ENCODE measurements at places on chromosomes 3 and 15. TPM values are rescaled to one million over a fixed set of nuclear protein-coding genes. Genes with fewer than 3 reads are reported as not detected.

GRCh38 chr3:70981231-70981880 is 602.2 kb downstream of the FOXP1 start:
- no peak overlapping the region for H3K27ac ChIP-seq
- DNase-seq: no peak
- peaks cover 35% of the 10 kb centered on the region for H3K36me3 ChIP-seq

GRCh38 chr3:64921281-64922065 is 233.7 kb upstream of the ADAMTS9 start:
- DNase-seq: no peak
- H3K27me3 ChIP-seq: no peaks in the 10 kb centered on the region

DNA sequence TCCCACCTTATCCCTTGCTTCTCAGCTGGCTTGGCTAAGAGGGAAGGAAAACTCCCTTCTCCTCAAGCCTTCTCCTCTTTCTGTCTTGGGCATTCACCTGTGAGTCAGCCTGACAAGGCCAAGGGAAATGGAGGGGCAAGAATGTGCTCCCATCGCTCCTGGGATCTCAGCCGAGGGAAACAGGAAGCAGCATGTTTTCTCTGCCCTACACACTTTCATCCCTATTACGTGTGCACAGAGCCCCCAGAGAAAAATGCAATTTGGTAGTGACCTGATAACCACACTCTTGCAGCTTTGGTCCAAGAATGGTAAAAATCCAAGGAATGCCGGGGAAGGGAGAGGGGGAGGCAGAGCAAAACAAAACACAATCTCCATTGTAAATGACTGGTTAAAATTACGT is 32.9 kb upstream of the MTMR10 start:
- H3K27ac ChIP-seq: no peak overlapping the region
- no peak overlapping the region for H3K4me3 ChIP-seq
- no peaks in the 10 kb centered on the region for H3K27me3 ChIP-seq
- no peak for DNase-seq

GRCh38 chr3:146589899-146590508 is 15.1 kb downstream of the PLSCR5 start:
- no peak overlapping the region for H3K4me3 ChIP-seq
- H3K27me3 ChIP-seq: no peaks in the 10 kb centered on the region
- no peak overlapping the region for H3K27ac ChIP-seq
- no peak for DNase-seq
- no peaks in the 10 kb centered on the region for H3K4me1 ChIP-seq

GRCh38 chr3:71554649-71555048 is 28.9 kb downstream of the FOXP1 start:
- H3K27me3 ChIP-seq: no peaks in the 10 kb centered on the region
- H3K27ac ChIP-seq: no peak overlapping the region
- no peak for DNase-seq
- no peak overlapping the region for H3K4me3 ChIP-seq
- H3K4me1 ChIP-seq: no peaks in the 10 kb centered on the region

GRCh38 chr15:63077952-63078351 is 35.4 kb downstream of the TPM1 start:
- H3K4me1 ChIP-seq: no peaks in the 10 kb centered on the region
- H3K27me3 ChIP-seq: no peaks in the 10 kb centered on the region
- H3K36me3 ChIP-seq: no peaks in the 10 kb centered on the region
- no peak for DNase-seq

DNA sequence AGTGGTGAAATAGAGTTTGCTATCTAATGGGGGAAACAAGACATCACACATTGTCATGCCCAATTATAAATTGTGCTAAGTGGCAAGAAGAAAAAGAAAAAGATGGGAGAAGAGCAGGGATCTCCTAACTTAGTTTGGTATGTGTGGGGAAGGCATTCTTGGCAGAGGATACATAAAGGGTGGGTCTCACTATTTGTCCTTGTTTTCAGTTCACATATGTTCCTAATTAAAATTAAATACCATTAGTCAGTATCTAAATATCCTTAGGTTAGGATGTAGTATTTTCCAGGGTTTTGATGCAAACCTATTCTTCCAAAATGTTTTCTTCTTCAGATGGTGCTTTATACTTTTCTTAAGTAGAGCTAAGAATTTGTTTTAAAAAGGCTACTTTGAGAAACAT is 173.7 kb downstream of the B3GALNT1 start:
- no peak overlapping the region for H3K4me3 ChIP-seq
- H3K4me1 ChIP-seq: no peaks in the 10 kb centered on the region
- no peaks in the 10 kb centered on the region for H3K27me3 ChIP-seq
- H3K36me3 ChIP-seq: no peaks in the 10 kb centered on the region

DNA sequence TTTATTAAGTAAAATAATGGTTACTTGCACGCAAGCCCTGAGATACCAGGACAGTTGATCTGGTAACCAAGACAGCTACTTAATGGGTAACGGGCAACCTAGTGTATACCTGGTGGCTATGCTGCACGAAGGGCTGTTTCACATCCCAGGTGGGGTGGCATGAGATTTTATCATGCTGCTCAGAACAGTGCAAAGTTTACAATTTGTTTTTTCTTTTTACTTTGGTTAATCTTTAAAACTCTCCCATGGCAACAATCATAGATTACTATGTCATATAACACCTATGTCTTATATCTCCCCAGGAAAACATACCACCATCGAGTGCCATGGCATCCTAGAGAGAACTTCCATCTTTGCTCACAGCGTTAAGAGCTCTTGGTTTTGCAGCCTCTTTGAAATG is 32.2 kb upstream of the SLC28A1 start:
- no peak for DNase-seq
- no peak overlapping the region for H3K27ac ChIP-seq
- no peaks in the 10 kb centered on the region for H3K27me3 ChIP-seq
- no peaks in the 10 kb centered on the region for H3K36me3 ChIP-seq
- H3K4me1 ChIP-seq: no peaks in the 10 kb centered on the region
- H3K4me3 ChIP-seq: no peak overlapping the region

GRCh38 chr15:67146234-67146633 is 80.8 kb downstream of the SMAD3 start:
- H3K4me3 ChIP-seq: no peak overlapping the region
- no peaks in the 10 kb centered on the region for H3K27me3 ChIP-seq
- H3K36me3 ChIP-seq: no peaks in the 10 kb centered on the region
- H3K4me1 ChIP-seq: peaks cover 76% of the 10 kb centered on the region
- no peak overlapping the region for H3K27ac ChIP-seq
- DNase-seq: no peak

- H3K4me1 ChIP-seq: no peaks in the 10 kb centered on the region
- H3K27ac ChIP-seq: peak overlapping the region; percentile 29
- no peak overlapping the region for H3K4me3 ChIP-seq
- DNase-seq: no peak
- H3K36me3 ChIP-seq: no peaks in the 10 kb centered on the region
- no peaks in the 10 kb centered on the region for H3K27me3 ChIP-seq
These were observed 54.5 kb upstream of the GATA2 start for GRCh38 chr3:128547368-128547987.

DNA sequence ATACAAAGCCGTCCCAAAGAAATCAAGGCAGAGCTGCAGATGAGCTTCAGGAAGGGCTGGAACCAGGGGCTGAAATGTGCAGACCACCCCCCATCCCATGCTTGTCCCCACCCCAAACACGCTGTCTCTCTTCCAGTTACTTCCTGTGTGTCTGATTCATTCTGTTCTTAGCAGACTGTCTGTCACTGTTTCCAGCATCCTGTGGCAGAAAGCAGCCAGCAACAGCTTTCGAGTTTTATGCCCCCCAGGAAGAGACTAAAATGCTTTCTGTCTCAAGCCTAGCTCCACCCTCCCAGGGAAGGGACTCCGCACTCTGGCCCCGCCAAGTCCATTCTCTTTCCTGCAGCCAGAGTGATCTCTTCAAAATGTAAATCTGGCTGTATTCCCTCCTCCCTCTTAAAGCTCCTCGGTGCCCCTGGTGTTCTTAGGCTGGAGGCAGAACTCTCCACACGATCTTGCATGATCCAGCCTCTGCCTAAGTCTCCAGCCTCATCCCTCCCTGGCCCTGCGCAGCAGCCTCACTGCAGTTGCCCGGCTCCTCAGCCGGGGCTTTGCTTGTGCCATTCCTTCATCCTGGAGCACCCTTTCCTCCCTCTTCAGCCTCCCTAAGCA is 41.5 kb downstream of the HRH1 start:
- H3K27ac ChIP-seq: no peak overlapping the region
- H3K4me1 ChIP-seq: no peaks in the 10 kb centered on the region
- DNase-seq: no peak
- no peak overlapping the region for H3K4me3 ChIP-seq
- no peaks in the 10 kb centered on the region for H3K27me3 ChIP-seq

DNA sequence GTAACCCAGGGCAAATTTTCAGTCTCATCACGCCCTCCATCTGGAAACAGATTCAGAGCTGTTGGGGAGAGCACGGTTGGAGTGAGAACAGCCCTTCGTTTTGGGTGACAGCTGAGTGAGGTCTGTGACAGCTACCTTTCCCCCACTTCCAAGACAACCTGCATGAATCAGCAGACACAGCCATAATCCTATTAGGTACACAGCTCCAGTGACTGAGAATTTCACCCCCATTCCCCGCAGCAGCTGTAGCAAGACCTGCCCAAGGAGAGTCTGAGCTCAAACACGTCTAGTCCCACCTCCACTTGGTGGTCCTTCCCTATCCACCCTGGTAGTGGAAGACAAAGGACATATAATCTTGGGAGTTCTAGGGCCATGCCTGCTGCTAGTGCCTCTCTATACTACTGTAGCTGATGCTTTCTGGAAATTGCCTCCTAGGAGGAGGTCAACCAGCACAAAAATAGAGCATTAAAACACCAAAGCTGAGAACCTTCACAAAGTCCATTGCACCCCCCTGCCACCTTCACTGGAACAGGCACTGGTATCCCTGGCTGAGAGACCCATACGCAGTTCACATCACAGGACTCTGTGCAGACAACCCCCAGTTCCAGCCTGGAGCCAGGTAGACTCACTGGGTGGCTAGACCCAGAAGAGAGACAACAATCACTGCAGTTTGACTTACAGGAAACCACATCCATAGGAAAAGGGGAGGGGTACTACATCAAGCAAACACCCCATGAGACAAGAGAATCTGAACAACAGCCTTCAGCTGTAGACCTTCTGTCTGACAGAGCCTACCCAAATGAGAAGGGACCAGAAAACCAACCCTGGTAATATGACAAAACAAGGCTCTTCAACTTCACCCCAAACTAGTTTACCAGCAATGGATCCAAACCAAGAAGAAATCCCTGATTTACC is 448.6 kb upstream of the CBLB start:
- H3K36me3 ChIP-seq: no peaks in the 10 kb centered on the region
- H3K27me3 ChIP-seq: no peaks in the 10 kb centered on the region
- no peak for DNase-seq
- no peak overlapping the region for H3K27ac ChIP-seq
- no peak overlapping the region for H3K4me3 ChIP-seq

GRCh38 chr3:29186982-29187725 is 93.7 kb upstream of the RBMS3 start:
- no peaks in the 10 kb centered on the region for H3K36me3 ChIP-seq
- no peak overlapping the region for H3K27ac ChIP-seq
- H3K27me3 ChIP-seq: no peaks in the 10 kb centered on the region
- H3K4me3 ChIP-seq: no peak overlapping the region
- no peaks in the 10 kb centered on the region for H3K4me1 ChIP-seq
- no peak for DNase-seq

- no peak overlapping the region for H3K27ac ChIP-seq
- H3K4me3 ChIP-seq: no peak overlapping the region
- H3K27me3 ChIP-seq: no peaks in the 10 kb centered on the region
- H3K36me3 ChIP-seq: no peaks in the 10 kb centered on the region
These were observed 70.1 kb upstream of the RORA start for GRCh38 chr15:61299075-61299763.

GRCh38 chr15:92808598-92809063 is 91.5 kb upstream of the CHD2 start:
- peaks cover 46% of the 10 kb centered on the region for H3K4me1 ChIP-seq
- H3K27ac ChIP-seq: peak overlapping the region; percentile 94
- peak overlapping the region; percentile 63 for H3K4me3 ChIP-seq
- H3K27me3 ChIP-seq: no peaks in the 10 kb centered on the region
- no peaks in the 10 kb centered on the region for H3K36me3 ChIP-seq

NUP210 gene
- 143 TPM for total RNA-seq

DNAJA4 gene
- 32.6 TPM for total RNA-seq

GPR62 gene
- total RNA-seq: not detected

SCG5 gene
- 0.24 TPM for total RNA-seq

VEPH1 gene
- total RNA-seq: not detected

All from CD8-positive, alpha-beta memory T cell (primary cell).